ENCODE measurements at places on chromosomes 3 and 15.

DNA sequence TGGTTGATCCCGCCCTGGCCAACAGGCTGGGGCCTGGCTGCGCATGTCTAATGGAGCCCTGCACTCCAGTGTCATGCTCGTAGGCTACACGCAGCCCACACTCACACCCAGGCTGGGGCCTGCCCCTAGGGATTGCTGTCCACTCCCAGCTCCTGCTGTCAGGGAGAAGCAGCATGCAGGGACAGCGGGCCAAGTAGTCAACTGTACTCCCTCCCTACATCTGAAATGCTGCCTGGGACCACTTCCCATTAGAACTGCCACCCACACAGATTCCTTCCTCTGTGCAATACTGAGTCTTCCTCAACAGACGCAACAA is 16.1 kb downstream of the ALS2CL start:
- DNase-seq = no peak

DNA sequence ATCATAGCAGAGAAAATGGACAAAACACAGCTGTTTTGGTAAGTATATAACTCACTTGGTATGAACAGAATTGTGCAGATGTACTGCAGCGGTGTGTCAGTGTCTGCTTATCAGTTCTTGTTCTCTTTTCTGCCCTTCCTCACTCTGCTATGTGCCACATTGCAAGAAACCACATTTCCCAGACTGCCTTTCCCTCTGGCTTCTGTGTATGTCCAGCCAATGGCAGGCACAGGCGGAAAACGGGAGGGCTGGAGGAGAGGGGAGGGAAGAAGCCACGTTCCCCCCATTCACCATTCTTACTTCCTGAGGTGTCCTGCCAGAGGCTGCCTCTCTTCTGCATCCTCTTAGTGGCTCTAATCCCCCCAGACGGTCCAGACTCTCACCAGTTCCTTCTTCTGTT is 15.4 kb downstream of the HHLA2 start:
- no peak for DNase-seq

DNA sequence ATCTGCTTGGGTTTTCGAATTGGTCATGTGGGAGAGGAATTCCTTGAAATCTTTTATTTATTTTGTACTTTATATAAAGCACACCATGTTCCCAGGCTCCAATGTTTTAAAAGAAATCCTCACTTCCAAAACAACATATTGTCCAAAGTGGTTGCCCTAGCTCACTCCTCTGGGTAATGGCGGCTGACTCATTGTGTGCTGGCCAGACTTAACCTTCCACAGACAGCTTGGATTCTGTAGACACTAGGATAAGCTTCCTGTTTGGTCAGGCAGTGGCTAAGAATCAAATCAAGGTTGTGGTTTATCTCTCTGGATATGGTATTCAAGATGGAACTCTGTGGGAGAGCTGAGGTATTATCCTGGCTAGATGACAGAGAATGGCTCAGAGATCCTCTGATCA is 55.8 kb upstream of the FAM98B start:
- DNase-seq = peak; percentile 75

DNA sequence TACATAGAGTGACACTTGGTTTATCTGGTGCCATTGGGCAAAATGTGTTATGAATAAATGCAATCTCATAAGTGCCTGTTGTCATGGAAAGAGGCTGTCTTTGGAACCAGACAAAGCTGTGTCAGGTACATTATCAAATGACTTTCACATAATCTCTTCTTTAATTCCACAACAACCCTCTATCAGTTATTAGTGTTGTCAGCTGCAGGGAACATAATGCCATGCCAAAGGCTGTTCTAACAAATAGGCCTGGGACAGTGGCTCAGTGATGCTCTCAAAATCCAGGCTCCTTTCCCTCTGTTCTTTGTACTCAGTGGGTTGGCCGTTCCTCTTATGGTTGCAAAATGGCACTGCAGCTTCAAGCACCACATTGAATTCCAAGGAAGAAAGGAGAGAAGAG is 91.8 kb downstream of the ADAMTSL3 start:
- no peak for DNase-seq

GRCh38 chr3:141108039-141108438 is 56.9 kb downstream of the SPSB4 start:
- no peak for DNase-seq

GRCh38 chr15:36403351-36403750 is 176.1 kb upstream of the CDIN1 start:
- no peak for DNase-seq

GRCh38 chr15:30941520-30941919 is 37.8 kb downstream of the FAN1 start:
- no peak for DNase-seq

- DNase-seq = no peak
Measured at GRCh38 chr3:138593488-138594149, 441 bp downstream of the CEP70 start.

DNA sequence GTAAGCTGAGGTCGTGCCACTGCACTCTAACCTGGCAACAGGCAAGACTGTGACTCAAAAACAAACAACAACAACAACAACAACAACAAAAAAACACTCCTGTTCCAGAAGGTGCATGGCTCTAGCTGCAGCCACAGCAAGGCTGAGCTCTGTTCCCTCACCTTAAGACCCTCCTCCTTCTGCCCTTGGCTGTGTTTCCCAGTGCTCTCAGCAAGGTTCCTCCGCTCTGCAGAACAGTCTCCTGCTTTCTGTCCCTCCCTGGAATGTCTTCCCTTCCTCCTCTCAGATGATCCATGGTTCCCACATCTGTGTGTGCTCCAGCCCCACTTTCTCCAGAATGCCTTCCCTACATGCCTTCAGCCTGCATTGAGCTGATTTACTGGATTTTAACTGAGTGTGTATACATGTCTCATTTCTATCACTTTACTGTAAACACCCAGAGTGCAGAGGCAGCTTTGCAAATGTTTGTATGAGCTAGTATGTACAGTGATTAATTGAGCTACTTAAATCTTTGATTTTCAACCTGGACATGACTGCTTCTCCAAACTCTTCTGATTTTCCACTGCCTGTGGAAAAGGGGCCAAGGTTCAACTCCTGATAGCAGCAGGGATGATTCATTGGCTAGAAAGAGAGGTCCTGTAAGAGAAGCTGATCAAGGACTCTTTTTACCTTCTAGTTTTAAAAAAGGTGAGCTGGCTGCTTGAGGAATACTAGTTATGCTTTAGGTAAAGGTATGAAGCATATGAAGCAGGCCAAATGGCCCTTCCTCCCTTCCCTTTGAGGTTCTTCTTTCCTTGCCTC is 14.7 kb downstream of the ANKUB1 start:
- DNase-seq = no peak

DNA sequence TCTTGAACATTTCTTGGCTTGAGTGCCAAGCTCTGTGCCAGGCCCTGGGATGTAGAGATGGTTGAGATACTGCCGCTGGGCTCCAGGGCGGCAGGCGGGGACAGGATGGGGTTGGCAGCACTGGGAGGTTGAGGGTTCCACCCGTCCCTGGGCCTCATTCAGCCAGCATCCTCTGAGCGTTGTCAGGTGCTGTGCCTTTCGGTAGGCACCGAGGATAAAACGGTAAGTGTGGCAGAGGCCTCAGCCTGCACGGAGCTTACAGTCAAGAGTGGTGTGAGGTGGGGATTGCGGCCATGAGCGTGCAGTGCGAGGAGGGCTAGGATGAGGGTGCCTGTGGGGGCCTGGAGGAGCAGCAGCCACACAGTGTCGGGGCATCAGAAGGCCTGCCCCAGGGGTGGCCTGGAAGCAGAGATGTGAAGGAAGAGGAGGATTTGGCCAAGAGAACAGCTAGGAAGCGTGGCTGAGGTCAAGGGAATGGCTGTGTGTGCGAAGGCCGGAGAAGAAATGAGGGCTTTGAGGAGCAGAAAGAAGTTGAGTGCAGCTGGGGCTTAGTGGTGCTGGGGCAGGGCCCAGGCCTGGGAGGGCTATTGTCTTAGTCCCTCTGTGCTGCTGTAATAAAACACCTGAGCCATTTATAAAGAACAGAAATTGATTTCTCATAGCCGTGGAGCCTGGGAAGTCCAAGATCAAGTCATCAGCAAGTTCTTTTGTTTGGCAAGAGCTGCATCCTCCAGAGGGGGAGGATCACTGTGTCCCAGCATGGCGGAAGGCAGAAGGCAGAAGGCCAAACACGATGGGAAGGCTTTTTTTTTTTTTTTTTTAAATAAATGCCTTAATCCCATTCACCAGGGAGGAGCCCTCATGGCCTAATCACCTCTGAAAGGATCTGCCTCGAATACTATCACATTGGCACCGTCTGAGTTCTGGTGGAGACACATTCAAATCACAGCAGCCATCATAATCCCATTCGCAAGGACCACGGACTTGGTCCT is 22.7 kb downstream of the CORO2B start:
- no peak for DNase-seq

GRCh38 chr3:58398669-58399333 is 34.8 kb downstream of the PDHB start:
- no peak for DNase-seq

DNA sequence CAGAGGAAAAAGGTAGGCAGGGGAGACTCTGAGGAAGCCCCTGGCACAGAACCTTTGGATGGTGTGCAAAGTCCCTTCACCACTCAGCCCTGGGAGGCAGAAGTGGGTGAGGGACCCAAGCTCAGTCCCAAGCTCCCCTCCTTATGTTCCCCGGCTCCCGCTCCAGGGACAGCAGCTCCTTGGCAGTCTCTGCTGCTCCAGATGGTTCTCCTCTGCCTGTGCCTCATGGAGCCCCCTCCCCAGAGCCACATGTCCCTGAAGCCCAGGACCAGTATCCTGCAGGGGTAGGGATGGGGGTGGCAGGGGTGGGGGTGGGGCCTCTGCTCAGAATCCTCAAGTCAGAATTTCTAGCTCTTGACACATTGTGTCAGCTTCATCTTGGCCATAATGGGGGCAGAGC is 8.0 kb upstream of the CAMKV start:
- no peak for DNase-seq

Measured in fibroblast of the conjunctiva (primary cell).